CD8-positive, alpha-beta T cell (primary cell): ENCODE measurements at places on chromosomes 11 and 22. TPM values are rescaled to one million over a fixed set of nuclear protein-coding genes. Genes with fewer than 3 reads are reported as not detected.

The INPP5J gene
- 0.14 TPM for total RNA-seq

The RELA gene
- 380 TPM for total RNA-seq

The TRIM6 gene
- not detected for total RNA-seq

The MCM5 gene
- 32.0 TPM for total RNA-seq

The PKDREJ gene
- not detected for total RNA-seq

The FXYD6 gene
- total RNA-seq, result not detected

The ACRV1 gene
- not detected for total RNA-seq

The CPT1B gene
- 46.0 TPM for total RNA-seq

The C11orf21 gene
- 38.2 TPM for total RNA-seq

The KRTAP5-9 gene
- total RNA-seq, result not detected

The RASL10A gene
- 0.44 TPM for total RNA-seq

The NELL1 gene
- not detected for total RNA-seq

The MRGPRD gene
- total RNA-seq, result not detected

The LGALS12 gene
- total RNA-seq, result not detected

The MPZL2 gene
- 1.2 TPM for total RNA-seq

The CAVIN3 gene
- not detected for total RNA-seq

The DSCAML1 gene
- total RNA-seq, result 1.8 TPM

The INPPL1 gene
- 113 TPM for total RNA-seq

The RASD2 gene
- 20.2 TPM for total RNA-seq

The SCN4B gene
- total RNA-seq, result not detected

The PTPN5 gene
- total RNA-seq, result not detected

The SAA1 gene
- not detected for total RNA-seq

The SPI1 gene
- 0.58 TPM for total RNA-seq

The RIMBP3C gene
- not detected for total RNA-seq

The TREH gene
- not detected for total RNA-seq

The CLDN5 gene
- not detected for total RNA-seq

The C11orf91 gene
- total RNA-seq, result 0.54 TPM
